Fibroblast of skin of left biceps (primary cell): ENCODE measurements at places on chromosomes 11 and 22.
A peak's percentile ranks its signal among the peaks of the same experiment; 100 is the strongest.

GRCh38 chr22:50548921-50549790 lies 3.5 kb downstream of the KLHDC7B start:
- no peak for DNase-seq

- no peak for DNase-seq
These were observed 27.5 kb upstream of the CRYBB3 start for GRCh38 chr22:25172153-25172552.

GRCh38 chr22:26890870-26891269 lies 233.5 kb downstream of the MIAT start:
- no peak for DNase-seq

DNA sequence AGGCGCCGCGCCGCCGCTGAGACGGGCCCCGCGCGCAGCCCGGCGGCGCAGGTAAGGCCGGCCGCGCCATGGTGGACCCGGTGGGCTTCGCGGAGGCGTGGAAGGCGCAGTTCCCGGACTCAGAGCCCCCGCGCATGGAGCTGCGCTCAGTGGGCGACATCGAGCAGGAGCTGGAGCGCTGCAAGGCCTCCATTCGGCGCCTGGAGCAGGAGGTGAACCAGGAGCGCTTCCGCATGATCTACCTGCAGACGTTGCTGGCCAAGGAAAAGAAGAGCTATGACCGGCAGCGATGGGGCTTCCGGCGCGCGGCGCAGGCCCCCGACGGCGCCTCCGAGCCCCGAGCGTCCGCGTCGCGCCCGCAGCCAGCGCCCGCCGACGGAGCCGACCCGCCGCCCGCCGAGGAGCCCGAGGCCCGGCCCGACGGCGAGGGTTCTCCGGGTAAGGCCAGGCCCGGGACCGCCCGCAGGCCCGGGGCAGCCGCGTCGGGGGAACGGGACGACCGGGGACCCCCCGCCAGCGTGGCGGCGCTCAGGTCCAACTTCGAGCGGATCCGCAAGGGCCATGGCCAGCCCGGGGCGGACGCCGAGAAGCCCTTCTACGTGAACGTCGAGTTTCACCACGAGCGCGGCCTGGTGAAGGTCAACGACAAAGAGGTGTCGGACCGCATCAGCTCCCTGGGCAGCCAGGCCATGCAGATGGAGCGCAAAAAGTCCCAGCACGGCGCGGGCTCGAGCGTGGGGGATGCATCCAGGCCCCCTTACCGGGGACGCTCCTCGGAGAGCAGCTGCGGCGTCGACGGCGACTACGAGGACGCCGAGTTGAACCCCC lies 798 bp downstream of the BCR start:
- DNase-seq = no peak

DNA sequence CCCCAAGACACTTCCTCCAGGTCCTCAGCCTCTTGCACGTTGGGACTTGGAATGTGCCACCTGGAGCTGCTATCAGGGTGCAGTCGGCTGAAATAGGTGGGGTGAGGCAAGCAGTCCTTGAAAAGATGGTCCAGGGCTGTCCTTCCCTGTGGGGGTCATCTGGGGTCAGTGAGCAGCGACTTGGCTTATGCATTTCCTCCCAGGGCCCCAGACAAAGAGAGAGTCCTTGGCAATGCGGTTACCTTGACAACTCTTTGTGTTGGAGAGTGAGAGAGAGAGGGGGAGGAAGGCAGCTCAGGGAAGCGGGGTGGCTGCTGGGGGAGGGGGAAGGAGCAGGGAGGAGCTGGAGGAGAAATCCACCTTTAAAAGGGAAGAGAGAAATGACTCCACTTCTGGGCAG lies 93.8 kb downstream of the MIAT start:
- no peak for DNase-seq

- no peak for DNase-seq
These were observed 22.9 kb downstream of the MUC6 start for GRCh38 chr11:1013631-1013935.

DNA sequence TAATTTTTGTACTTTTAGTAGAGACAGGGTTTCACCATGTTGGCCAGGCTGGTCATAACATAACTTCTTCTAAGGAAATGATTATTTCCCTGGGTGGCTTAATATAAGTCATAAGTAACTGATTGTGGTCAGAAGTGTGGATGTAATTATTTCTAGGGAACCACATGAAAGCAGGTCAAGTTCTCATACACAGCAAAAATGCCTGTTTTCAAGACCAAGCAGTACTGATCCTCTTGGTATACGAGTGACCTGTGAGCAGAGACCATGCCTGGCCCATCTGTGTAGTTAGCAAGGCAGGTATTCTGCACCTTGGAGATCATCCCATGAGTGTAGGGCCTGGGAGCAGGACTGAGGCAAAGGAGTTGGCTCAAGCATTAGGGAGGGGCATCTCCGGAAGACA lies 32.5 kb upstream of the NUCB2 start:
- no peak for DNase-seq

- no peak for DNase-seq
These were observed 354.8 kb downstream of the ETS1 start for GRCh38 chr11:128232588-128232987.

GRCh38 chr11:82680252-82680651 lies 53.4 kb downstream of the FAM181B start:
- no peak for DNase-seq

DNA sequence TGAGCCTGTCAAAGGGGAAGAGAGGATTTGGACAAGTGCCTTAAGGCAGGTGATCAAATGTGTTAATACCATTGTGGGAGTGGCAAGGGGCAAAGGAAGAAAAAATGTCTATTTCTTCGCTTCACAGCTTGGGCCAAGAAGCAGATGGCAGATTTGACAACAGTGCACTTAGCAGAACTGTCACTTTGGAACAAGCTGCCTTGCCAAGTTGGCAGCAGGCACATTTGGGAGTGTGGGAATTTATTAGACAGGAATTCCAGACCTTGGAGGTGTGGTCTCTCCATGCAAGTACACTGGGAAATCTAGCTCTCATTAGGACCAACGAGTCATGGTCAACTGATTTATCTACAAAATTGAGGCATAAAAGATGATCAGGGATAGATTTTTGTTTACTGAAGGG lies 265.1 kb downstream of the NELL1 start:
- DNase-seq = no peak

- no peak for DNase-seq
These were observed 131.0 kb downstream of the TBC1D22A start for GRCh38 chr22:46893281-46894020.

- no peak for DNase-seq
These were observed 361.2 kb downstream of the TMEM135 start for GRCh38 chr11:87398931-87399330.

DNA sequence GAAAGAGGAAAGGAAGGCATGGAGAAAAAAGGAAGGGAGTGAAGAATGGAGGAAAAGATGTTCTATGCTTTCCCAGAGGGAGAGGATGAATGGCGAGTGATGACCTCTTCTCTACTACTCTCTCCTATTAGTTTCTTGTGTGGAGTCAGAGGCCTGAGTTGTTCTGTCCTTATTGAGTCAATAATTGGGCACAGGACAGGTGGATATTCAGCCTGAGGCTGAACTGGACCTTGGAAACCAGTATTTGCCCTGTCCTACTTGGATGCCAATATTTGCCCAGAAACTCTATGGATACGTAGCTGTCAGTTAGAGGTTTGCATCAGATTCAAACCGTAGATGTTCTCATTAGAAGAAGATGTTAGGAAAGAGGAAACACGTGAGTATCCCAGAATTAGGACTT lies 17.6 kb upstream of the SWAP70 start:
- no peak for DNase-seq

DNA sequence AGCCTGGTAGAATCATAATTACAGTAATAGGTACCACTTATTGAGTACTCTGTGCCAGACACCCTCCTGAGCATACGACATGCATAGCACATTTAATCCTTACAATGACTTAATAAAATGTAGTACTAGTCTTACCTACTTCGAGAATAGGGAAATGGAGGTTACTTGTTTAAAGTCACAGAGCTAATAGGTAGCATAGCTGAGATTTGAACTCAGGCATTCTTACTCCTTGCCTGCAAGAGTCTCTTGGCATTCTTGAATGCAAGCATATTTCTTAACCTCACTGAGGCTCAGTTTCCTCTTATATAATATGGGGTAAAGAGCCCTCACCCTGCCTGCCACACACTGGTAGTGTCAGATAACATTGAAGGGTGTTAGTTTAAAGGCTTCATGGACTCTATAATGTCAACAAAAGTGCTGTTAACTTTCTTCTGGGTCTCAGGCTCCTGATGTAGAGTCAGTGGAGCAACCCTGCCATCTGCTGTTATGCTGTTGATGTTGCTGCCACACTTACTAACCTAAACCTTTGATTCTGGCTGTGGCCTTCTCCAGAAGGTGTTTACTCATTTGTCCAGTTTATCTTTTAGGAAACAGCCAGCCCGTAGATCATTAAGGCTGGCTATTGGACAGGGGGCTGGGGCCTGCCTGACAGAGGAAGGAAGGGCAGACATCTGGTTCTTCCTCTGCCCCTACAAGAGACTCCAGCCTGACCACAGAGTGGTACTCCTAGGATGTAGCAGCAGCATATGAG lies 18.9 kb downstream of the LIMK2 start:
- no peak for DNase-seq

DNA sequence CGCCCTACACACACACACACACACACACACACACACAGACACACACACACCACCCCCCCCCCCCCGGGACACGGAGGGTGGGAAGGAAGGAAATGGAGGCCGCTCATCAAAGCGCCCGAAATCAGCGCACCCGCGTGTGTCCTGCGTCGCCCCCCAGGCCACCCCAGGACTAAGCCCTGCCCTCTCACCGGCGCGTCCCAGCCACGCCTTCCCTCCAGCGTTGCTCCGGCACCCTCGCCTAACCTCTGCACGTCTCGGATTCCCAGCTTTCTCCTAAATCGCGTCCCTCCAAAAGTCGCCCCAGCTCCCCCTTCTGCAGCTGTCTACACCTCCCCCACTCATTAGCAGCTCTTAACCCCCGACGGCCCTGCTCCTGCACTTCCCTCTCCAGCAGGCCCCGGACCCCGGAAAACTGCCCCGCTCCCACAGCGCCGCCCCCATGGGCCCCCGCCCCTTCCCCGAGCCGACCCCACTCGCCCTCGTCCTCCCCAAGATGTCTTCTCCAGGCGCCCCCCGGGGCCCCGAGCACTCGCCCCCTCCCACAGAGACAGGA lies 557 bp downstream of the PACSIN2 start:
- no peak for DNase-seq

GRCh38 chr11:60791153-60791933 lies 6.2 kb downstream of the MS4A10 start:
- no peak for DNase-seq

DNA sequence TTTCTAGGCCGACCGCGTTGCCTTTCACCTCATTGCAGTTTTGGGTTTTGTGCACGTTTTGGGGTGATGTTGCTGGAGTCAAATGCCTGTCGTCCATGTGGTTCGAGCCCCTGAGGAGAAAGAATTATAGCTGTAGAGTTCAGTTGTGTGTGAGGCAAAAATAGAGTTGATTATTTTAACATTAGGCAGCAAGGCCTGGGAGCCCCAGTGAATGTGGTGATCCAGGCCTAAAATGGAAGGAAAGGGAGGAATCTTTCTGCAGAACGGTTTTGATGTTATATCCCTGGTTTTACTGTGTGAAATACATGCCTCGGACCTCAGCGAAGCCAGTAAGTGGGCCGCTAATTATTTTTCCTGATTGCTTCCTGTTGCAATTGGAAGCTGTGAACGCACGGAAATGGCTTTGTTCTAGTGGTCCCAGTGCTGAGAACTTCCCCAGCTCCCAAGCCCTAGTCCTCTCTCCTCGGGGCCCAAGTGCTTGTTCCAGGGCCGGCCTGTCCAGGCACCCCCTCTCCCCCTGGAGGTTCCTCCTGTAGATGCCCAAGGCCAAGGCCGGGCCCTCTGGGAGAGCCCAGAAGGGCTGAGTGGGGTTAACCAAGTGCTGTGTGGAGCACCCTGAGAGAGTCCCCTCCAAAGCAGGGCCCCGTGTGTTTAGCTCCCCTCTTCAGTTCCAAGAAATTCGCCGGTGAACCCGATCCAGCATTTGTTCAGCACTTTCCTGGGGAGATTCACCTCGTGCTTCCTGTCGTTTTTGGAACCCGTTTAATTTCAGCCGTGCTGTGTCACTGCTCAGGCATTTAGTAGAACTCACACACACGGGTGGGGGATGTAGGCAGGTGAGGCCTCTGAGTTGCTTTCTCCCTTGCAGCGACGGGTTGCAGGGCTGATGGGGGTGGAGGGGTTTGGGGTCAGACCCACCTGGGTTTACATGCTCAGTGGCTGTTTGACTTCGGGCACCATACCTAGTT lies 2.1 kb downstream of the LRP5 start:
- no peak for DNase-seq

DNA sequence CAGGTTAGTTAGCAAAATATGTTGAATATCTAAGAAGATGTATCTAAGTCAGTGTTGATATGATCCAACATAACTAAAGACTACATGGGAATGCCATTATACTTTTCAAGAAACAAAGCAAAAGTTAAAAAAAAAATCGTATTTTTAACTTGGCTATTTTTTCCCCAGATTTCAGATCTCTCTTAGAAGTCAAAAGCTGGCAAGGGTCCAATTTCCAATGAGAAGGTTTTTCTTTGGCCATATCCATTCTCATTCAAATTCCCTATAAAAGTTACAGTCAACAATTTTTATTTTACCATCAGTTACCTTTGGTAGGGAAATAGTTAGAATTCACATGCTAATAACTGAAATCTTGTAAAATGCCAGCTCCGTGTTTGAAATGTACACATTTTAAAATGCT lies 70.5 kb upstream of the FAT3 start:
- no peak for DNase-seq

GRCh38 chr22:20422271-20423007 lies 15.2 kb downstream of the SCARF2 start:
- peak; percentile 70 for DNase-seq

GRCh38 chr11:36123336-36124101 lies 165.7 kb downstream of the COMMD9 start:
- no peak for DNase-seq

DNA sequence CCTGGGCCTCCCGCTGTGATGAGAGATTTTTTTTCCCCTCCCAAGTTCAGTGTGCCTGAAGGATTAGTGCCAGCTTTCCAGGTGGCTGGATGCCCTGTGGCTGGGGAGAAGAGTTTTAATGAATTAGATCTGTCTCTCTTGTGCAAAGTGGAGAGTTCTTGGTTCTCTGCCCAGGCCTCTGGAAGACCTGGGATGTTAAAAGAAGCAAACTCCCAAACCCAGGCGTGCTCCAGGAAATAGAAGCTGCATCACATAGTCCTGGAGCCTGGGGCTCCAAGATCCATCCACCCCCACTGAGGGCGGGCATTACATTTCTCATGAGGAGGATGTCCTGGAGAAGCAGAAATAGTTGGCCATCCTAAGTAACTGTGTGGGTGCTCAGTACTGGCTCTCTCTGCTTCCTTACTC lies 30.6 kb downstream of the SDHAF2 start:
- no peak for DNase-seq
